ENCODE measurements at places on chromosomes 13 and 19.

DNA sequence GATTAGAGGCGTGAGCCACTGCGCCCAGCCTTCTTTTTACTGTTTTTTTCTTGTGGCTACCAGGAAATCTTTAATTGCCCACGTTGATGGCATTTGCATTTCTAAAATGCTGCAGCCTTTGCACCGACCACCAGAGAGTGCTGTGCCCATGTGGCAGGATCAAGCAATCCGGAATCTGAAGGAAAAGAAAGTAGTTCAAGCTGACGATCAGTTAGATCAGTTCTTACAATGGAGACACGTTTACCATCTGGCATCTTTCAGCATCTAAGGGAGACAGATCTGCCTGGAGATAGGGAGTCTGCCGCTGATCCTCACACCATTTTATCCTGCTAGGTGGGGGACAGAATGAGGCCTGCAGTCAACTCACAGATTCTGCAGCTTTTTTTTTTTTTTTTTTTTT, 19.9 kb downstream of the TINCR start:
- DNase-seq, result peak; percentile 38

DNA sequence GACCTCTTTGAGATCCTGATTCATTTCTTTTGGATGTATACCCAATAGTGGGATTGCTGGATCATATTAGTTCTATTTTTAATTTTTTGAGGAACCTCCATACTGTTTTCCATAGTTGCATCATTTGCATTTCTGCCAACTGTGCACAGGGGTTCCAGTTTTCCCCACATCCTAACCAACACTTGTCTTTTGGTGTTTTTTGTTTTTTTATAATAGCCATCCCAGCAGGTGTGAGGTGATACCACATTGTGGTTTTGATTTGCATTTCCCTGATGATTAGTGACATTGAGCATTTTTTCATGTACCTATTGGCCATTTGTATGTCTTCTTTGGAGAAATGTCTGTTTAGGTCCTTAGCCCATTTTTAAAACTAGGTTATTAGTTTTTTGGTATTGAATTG, 18.8 kb upstream of the GPR183 start:
- no peak for DNase-seq

- no peak for DNase-seq
These were observed 5.7 kb upstream of the ATF5 start for GRCh38 chr19:49923055-49924003.

GRCh38 chr13:21938636-21939035, 267.8 kb downstream of the FGF9 start:
- no peak for DNase-seq

- DNase-seq, result no peak
These were observed 6.0 kb upstream of the TEX30 start for GRCh38 chr13:102779436-102780159.

DNA sequence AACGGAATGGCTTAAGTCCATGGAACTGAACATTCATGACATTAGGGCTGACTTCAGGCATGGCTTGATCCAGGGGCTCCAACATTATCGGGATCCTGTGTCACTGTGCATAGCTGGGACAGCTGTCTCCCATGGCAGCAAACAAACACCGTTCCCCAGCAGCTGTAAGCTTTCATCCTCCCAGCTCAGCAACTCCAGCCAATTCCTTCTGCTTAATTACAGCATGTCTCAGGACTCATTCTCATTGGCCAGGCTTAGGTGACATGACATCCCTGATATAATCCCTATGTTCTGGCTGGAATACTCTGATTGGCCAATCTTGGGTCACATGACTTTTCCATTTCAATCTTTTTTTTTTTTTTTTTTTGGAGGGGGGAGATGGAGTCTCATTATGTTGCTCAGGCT, 10.9 kb upstream of the TLE5 start:
- DNase-seq, result peak; percentile 39

GRCh38 chr13:73167028-73167820, 108.4 kb downstream of the KLF5 start:
- DNase-seq, result peak; percentile 87

DNA sequence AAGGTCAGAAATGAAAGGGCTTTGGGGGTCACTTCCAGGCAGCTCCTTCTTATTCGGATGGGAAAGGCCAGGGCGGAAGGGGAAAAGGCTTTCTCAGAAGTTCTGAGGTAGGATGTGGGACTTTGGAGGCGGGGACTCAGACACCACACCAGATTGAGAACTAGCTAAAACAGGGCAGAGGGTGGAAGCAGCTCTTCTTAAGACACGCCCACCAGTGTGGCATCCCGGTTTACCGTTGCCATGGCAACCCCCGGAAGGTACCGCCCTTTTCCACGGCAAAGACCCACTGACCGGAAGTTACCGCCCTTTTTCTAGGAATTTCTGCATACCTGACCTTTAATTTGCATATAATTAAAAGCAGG, 3.8 kb upstream of the LILRA5 start:
- DNase-seq, result peak; percentile 19

GRCh38 chr13:30074431-30074830, 224.0 kb upstream of the UBL3 start:
- no peak for DNase-seq

- DNase-seq, result no peak
These were observed 148.7 kb downstream of the ZIC5 start for GRCh38 chr13:99822820-99823219.

DNA sequence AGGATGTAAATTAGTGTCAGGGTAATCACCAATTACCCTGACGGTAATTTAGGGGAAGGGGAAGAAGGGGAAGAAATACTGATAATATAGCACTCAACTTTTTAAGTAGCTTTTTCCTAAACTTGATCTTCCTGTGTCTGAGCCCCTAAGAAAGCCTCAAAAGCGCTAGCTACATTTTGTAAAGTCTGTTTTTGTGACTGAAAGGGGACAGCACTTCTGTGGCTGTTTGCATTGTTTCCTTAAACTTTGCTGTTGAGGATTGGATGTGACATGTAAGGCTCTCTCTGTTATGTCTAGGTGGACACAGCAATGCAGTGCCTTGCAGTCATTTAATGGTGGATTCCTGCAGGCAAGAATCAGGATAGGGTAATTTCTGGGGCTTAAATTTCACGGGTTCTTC, 42.8 kb downstream of the SPATA13 start:
- no peak for DNase-seq

DNA sequence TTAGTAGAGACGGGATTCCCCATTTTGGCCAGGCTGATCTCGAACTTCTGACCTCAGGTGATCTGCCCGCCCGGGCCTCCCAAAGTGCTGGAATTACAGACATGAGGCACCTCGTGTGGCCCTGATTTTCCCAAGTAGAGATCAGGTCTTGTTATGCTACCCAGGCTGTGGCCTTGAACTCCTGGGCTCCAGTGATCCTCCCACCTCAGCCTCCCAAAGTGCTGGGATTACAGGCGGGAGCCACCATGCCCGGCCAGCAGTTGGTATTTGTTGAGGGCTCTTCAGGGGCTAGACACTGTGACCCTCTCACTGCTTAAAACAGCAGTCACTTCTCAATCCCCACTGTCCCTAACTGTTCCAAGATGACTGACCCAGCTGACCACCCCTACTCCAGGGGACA, 8.5 kb upstream of the ELAVL3 start:
- no peak for DNase-seq

GRCh38 chr13:69999875-70000274, 107.8 kb upstream of the ATXN8OS start:
- no peak for DNase-seq

- DNase-seq, result no peak
These were observed 553.1 kb downstream of the EFNB2 start for GRCh38 chr13:105982219-105982930.

GRCh38 chr19:47284324-47284899, 9.7 kb downstream of the INAFM1 start:
- peak; percentile 87 for DNase-seq

DNA sequence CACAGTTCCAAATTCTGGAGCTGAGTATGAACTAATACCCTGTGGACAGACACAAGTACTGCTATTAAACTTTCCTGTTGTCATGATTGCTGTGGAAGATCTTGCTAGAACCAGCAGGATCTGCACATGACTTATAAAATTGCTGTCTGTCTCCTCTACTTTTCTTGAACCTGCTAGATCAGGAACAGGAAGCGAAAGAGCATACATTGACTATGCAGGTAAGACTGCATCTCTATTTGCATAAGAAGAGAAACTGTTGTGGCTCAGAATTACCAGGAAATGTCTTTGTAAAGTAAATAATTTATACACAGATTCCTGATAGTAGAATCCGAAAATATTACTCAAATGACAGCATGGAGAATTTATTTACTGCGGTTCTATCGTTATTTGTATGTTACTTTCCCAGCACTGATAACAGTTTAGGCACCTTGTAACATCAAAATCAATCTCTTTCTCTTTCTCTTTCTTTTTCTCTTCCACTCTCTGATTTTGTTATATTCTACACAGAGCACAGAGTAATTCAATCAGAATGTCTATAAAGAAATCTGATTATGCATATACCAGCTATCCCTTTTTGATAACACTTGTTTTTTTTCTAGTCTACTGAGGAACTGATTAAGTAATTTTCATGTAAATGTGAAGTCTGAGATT, 226.5 kb downstream of the MYO16 start:
- no peak for DNase-seq

- DNase-seq, result no peak
These were observed 119.7 kb downstream of the PCCA start for GRCh38 chr13:100208626-100209025.

DNA sequence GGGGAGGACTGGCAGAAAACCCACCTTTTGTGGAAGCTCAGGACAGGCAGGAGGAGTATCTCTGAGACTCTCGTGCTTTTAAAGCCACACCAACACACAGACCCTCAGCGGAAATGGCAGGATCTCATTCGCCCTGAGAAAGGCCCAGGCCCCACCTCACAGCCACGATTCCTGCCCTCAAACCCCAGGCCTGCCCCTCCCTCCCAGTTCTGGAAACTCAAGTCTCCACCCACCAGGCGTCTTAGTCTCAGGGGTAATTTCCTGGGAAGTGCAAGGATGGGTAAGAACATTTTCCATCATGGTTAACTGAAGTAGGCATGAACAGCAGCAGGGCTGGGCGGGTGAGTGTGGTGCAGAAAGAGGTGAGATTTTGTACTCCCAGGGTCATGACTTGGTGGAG, 8.0 kb upstream of the PDE4C start:
- no peak for DNase-seq

- no peak for DNase-seq
These were observed 16.4 kb downstream of the FPR3 start for GRCh38 chr19:51811344-51811743.

- DNase-seq, result no peak
These were observed 79.6 kb upstream of the DOCK9 start for GRCh38 chr13:99057310-99057975.

- DNase-seq, result no peak
These were observed 1002.4 kb downstream of the SLITRK1 start for GRCh38 chr13:82879921-82880320.

- DNase-seq, result no peak
These were observed 15.0 kb downstream of the ARHGEF7 start for GRCh38 chr13:111130116-111130508.

- DNase-seq, result no peak
These were observed 247.3 kb upstream of the MAB21L1 start for GRCh38 chr13:35723821-35724220.

GRCh38 chr13:51355217-51355616, 15.7 kb downstream of the SERPINE3 start:
- no peak for DNase-seq

- no peak for DNase-seq
These were observed 1.4 kb upstream of the SAMD1 start for GRCh38 chr19:14091813-14092462.

DNA sequence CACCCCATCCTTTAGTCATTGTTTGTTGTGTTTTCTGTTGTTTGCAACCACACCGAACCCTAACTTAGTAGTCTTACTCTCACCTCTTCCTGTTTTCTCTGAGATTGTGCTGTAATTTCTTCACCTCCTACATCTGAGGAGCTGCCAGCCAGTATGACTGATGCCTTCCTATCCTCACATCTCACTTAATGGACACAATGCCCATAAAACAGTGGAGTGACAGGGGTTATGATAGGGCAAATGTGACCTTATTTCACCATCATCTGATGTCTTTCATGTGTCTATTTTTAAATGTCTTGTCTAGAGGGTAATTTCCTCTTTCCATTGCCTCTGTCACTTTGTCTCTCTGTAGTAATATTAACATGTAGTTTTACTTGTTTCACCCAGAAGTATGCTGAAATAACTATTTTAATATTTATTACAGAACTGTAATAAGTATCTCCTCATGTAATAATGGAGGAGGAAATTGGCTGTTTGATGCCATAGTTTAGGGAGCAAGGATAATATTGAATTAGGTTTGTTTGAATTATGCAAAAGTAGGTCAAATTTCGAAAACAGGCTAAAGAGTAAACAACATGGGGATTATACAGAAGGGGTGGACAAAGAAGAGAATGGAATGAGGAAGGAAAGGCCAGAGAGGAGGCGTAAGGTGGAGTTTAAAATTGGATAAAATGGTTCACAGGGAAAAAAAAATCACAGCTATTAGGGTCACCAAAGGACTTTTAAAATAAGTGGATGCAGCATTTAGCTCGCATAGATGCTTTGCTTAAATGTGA, 103.5 kb upstream of the SPRY2 start:
- DNase-seq, result no peak

- no peak for DNase-seq
These were observed 13.2 kb upstream of the ZNF536 start for GRCh38 chr19:30358821-30359580.

DNA sequence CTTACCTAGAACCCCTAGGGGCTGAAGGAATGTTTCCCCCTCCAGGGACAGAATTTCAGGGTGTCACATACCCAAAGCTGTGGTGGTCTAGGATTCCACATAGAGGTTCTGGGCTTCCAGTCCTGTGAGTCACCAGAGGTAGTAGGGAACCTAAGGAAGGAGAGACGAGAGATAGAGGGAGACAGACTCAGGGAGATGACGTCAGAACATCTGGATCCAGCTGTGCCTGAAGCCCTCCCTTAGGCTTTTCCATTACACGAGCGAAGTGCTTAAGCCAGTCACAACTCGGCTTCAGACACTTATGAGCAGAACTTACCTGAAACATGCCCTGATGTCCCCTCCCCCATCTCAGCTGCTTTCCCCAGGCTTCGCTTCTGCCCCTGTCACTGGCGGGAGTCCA, 11.8 kb upstream of the SELENOW start:
- no peak for DNase-seq

DNA sequence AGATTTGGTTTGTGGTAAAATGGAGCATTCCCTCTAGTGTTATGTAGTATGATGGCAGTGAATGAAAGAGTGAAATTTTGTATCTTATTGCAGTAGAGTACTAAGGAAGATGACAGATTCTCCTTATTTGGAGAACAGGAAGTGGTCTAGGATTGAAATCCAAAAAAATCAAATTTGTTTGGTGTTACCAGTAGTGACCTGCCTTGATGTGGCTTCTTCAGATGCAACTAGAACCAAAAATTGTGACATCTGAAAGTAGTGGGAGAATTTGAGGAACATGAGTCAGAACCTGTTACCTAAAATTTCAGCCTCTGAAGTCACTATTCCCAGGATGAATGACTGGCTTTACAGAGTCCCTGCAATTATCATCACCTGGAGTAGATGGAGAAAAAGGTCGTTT, 165.9 kb downstream of the KLF5 start:
- no peak for DNase-seq

GRCh38 chr13:112968910-112969691, at the start of gene MCF2L:
MCF2L (plus strand) TSS chr13:112969214; CDS start chr13:112969380, 166 bp downstream.
- DNase-seq, result peak; percentile 82

GRCh38 chr13:105341256-105341655, 1194.2 kb downstream of the EFNB2 start:
- DNase-seq, result no peak

- no peak for DNase-seq
These were observed 146.4 kb upstream of the SLITRK5 start for GRCh38 chr13:87524775-87525174.

Measured in HT-29 (cell line).